ENCODE measurements at places on chromosomes 2 and 18. TPM values are rescaled to one million over a fixed set of nuclear protein-coding genes. Genes with fewer than 3 reads are reported as not detected.

DNA sequence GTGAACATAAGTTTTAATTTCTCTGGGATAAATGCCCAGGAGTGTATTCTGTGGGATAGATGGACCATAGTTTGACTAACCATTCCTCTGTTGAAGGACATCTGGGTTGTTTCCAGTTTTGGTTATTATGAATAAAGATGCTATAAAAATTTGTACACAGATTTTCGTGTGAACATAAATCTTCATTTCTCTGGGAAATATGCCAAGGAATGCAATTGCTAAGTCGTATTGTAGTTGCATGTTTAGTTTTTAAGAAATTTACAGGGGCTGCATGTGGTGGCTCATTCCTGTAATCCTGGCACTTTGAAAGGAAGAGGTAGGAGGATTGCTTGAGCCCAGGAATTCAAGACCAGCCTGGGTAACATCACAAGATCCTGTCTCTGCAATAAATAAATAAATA is 6.9 kb upstream of the SLC11A1 start:
- DNase-seq, result no peak

GRCh38 chr18:80096032-80096565 is 13.0 kb upstream of the ADNP2 start:
- DNase-seq, result no peak

DNA sequence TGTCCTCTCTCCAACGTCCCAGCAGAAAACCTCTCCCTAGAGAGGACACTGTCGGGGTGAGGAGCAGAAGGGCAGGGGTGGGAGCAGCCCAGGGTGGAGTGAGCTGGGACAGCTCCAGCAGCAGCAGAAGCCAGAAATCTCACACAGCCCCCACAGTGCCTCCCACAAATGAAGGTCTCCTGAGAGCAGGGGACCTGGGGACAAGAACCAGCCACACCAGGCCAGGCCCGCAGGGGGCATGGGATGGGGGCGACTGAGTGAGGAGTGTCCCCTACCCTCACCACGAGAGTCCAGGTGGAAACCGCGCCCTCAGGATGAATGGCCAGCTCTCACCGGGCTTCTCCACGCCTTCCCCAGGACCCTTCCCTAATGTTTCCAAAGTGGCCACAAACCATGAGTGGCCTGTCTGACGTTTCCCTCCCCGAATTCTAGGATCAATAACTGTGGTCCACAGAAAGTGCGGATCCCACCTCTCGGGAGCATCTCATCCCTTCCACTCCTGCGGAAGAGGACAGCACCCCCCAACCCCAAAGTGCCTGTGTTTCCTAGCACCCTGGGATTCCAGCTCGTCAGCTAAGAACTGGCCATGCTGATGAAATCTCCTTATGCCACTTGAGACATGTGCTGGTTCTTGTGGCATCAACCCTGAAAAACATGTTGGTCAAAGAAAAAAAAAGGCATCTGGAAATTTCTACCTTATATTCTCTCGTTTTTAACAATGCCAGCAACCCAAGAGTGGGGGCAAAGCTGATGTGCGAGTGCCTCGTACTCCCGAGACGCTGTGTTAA is 121.1 kb downstream of the HDAC4 start:
- DNase-seq, result peak; percentile 4

DNA sequence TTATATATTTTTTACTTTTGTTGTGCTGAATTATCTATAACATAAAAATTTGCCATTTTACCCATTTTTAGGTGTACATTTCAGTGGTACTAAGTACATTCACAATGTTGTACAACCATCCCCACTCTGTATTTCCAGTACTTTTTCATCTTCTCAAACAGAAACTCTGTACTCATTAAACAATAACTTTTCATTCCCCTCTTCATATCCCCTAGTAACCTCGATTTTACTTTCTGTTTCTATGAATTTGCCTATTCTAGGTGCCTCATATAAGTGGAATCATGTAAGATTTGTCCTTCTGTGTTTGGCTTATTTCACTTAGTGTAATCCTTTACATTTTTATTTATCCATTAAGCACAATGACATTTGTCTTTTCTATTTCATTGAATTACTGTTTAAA is 51.3 kb downstream of the GTF2A1L start:
- no peak for DNase-seq

DNA sequence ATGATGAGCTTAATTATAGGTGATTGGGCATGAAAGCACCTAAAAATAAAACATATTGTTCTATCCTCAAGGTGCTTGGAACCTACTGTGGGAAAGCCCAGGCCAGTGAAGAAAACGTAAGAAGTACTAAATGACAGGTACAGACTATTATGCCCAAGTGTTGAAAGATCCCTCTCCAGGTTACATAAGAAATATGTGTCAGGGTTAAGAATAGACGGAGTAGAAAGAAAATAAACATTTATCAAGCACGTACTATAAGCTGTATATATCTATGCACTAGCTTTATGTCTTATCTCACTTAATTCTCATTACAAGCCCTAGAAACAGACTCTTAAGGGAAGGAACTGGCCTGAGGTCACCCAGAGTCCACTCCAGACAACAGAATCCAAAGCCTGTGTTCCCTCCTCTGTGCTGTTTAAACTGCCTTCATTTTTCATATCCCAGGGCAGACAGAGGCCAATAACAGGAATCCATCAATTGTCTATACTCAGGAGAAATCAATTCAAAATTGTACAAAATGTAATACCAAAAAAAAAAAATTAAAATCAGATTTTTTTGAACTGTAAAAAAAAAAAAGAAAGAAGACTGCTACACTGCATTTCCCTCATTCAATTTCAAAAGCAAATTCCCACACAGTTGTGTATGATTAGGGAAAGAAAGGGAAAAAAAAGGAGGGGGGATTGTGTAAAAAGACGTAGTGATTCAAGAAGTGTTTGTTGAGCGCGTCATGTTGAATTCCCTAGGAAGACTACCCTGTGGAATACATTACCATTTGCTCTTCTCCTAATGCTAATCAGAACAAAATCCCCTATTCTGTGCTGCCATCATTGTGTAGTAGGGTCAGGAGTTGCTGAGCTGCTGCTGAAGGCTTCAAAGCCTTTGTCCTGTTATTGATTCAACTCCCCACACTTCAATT is 156.3 kb downstream of the IRS1 start:
- DNase-seq, result no peak

DNA sequence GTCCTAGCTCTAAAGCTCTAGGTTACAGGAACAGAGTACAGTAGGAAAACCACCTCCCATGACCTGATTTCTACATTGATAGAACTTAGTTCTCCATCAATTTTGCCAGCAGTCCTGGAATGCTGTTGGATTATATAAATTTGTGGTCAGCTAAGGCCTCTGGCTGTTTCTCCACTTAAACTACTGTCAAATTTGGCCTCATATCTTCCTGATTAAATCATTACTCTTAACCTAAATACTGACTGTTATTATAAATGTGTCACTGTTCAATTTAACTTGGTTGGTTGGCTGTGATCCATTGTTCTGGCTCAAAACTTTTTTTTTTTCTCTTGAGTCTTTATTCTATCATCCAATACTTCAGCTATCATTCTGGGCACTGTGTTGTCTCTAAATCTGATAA is 71.2 kb downstream of the TGFA start:
- no peak for DNase-seq

DNA sequence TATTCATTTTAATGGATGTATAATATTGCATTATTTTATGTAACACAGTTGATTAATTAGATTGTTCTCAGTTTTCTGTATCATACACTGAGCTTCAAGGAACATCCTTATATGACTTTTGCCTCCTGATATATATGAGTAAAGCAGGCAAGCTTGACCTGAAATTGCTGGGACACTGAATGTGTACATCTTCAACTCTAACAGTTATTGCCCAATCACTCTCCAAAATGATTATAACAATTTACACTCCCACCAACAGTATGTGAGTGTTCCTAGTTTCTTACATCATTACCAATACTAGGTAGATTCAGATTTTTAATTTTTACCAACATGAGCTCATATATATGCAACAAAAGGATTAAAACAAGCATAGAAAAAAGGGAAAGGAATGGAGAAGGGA is 379.4 kb downstream of the SETBP1 start:
- no peak for DNase-seq

- no peak for DNase-seq
Observed at GRCh38 chr2:10390369-10390801, 57.7 kb downstream of the ODC1 start.

GRCh38 chr2:142131010-142131669 is at the start of gene LRP1B:
TSS of gene LRP1B (minus strand) at chr2:142131016. CDS start at chr2:142130729, 287 bp downstream.
- peak; percentile 33 for DNase-seq

- no peak for DNase-seq
Observed at GRCh38 chr18:54530285-54530684, 60.8 kb upstream of the DYNAP start.

DNA sequence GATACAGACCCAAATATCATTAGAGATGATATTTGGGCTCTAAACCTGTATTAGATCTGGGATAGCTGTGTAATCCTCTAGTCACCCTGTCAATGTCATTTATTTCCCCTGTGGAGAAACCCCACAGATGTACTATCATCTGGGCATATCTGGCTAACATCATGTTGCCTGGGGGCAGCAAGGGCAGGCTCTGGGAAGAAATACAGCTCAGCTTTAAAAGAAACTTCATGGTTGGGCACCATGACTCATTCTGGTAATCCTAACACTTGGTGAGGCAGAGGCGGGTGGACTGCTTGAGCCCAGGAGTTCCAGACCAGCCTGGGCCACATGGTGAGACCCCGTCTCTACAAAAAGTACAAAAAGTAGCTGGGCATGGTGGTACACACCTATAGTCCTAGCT is 282.5 kb downstream of the SLC8A1 start:
- DNase-seq, result no peak

DNA sequence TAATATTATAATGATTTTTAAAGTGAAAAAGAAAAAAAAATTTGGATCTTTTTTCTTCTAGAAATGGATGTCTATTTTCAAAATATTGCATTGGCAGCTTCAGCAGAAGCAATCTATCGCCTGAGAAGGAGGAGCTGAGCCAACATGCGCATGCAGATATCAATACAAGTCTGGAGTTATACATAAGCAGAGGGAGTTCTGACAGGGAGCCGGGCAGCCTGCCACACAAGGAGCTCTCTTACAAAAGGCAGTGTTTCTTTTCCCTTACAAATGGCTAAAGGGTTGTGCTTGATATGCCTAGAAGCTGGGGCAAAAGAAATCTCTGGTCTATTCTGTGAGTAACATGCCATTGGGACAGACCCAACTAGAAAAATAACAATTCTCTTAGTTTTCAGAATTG is 291.9 kb upstream of the TRIB2 start:
- no peak for DNase-seq

- DNase-seq, result no peak
Observed at GRCh38 chr2:54977149-54977548, 73.1 kb downstream of the RTN4 start.

- no peak for DNase-seq
Observed at GRCh38 chr2:17706845-17707244, 46.8 kb downstream of the SMC6 start.

GRCh38 chr2:6081955-6082624 is 389.9 kb downstream of the SOX11 start:
- no peak for DNase-seq

GRCh38 chr2:20193185-20193584 is 31.7 kb downstream of the SDC1 start:
- no peak for DNase-seq

DNA sequence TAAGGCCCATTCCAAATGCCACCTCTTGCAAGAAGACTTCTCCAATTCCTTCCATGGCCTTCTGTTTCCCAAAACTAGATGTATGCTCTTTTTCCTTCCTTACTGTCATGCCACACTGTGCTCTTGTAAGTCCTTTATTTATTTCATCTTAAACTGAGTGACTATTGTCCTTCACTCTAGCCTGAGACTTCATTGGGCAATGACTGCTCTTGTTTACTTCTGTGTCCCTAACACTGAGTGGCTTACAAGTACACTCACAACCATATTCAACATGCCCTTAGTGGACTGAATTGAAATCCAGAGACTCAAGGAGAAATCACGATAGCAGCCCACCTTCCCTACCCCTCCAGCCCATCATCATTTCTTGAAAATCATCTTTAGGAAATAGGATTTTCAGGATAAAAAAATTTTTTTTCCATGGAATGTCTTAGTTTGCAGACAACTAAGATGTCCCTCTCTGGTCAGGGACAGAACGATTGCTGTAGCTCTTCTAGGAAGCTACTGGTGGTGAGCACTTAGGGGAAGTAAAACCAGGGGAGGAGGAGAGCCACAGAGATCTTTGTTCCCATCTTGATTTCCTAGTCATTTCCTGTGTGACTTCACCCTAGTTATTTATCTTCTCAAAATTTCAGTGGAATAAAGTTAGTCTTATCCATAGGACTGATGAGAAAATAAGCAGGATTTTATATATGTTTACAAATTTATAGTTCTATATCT is 80.7 kb downstream of the CYRIA start:
- DNase-seq, result no peak

GRCh38 chr2:72994991-72995380 is 76.5 kb downstream of the SFXN5 start:
- no peak for DNase-seq

GRCh38 chr18:49856496-49856895 is 43.2 kb upstream of the ACAA2 start:
- DNase-seq, result no peak

GRCh38 chr2:70708376-70709199 is 59.4 kb downstream of the ADD2 start:
- no peak for DNase-seq

- no peak for DNase-seq
Observed at GRCh38 chr2:23545396-23545795, 160.4 kb downstream of the KLHL29 start.

- no peak for DNase-seq
Observed at GRCh38 chr2:157256626-157257025, 879 bp upstream of the GALNT5 start.

- no peak for DNase-seq
Observed at GRCh38 chr2:43326101-43326825, 99.9 kb upstream of the ZFP36L2 start.

Gene TUBA4B
- not detected for total RNA-seq

Gene NFATC1
- total RNA-seq, result 17.6 TPM

Gene TNFRSF11A
- 4.7 TPM for total RNA-seq

Gene ANKRD53
- total RNA-seq, result 0.39 TPM

Gene PLEKHM3
- 4.5 TPM for total RNA-seq

Gene CSRNP3
- 7.3 TPM for total RNA-seq

Gene NEU2
- not detected for total RNA-seq

Gene NETO1
- 33.1 TPM for total RNA-seq

Gene LYG2
- not detected for total RNA-seq

Gene RNU2-63P
- 5.2 TPM for total RNA-seq

Gene FAHD2B
- total RNA-seq, result 45.2 TPM

Gene ABCG8
- 0.25 TPM for total RNA-seq

Gene CFAP210
- total RNA-seq, result 0.60 TPM

Gene PDE11A
- 0.53 TPM for total RNA-seq

Gene RAD51AP2
- 0.30 TPM for total RNA-seq

Gene MSTN
- total RNA-seq, result not detected

Gene LRRTM4
- 8.5 TPM for total RNA-seq
